Memory B cell (primary cell): ENCODE measurements at places on chromosomes 5 and 9.

DNA sequence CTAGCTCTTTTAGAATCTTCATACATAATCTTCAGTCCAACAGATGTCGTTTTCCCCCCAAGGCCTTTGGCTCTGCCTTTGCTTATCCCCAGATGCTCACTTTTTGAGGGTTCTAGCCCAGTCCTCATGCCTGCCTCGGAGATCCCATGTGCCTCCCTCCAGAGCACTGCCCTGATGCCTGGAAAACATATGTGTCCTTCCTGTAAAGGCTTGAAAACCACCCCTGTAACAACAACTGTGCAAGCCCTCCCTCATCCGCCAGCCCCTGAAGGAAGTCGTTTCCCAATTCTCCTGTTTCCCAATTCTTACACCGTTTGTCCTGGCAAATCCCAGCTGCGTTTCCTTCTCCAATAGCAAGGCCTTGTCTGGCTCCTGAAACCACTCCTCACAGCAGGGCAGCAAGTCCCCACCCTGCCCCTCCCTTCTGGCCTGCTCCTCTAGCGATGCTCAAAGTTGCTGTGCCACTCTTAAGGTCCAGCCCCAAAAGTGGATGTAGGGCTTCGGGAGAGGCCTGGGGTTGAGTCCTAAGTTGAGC is 52.2 kb downstream of the SLC36A1 start:
- no peak overlapping the region for H3K27ac ChIP-seq
- peaks cover 14% of the 10 kb centered on the region for H3K36me3 ChIP-seq
- H3K4me1 ChIP-seq: peaks cover 8% of the 10 kb centered on the region
- H3K27me3 ChIP-seq: no peaks in the 10 kb centered on the region
- H3K4me3 ChIP-seq: no peak overlapping the region

DNA sequence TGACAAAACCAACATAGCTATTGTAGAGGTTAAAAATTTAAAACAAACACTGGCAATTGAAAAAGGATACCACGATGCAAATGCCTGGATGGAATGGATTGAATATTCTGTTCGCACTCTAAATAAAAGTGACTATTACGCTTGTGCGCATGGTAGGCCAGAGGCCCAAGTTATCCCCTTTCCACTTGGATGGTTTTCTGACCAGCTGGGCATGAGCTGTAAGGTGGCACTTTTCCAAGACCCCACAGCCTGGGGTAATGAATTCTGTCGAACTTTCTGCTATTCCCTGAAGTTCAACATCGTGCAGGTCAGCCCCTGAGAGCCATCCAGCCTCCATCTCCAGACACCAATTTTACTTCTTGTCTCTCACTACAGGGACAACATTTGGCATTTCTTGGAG is 5.4 kb upstream of the RNF180 start:
- no peak for DNase-seq
- H3K4me3 ChIP-seq: no peak overlapping the region
- no peaks in the 10 kb centered on the region for H3K36me3 ChIP-seq
- no peak overlapping the region for H3K27ac ChIP-seq
- peaks cover 6% of the 10 kb centered on the region for H3K4me1 ChIP-seq
- H3K27me3 ChIP-seq: peaks cover 6% of the 10 kb centered on the region

GRCh38 chr9:111013250-111013649 is 25.0 kb downstream of the LPAR1 start:
- H3K27me3 ChIP-seq: no peaks in the 10 kb centered on the region
- H3K4me3 ChIP-seq: no peak overlapping the region
- DNase-seq: no peak
- no peak overlapping the region for H3K27ac ChIP-seq
- H3K4me1 ChIP-seq: no peaks in the 10 kb centered on the region

- H3K4me3 ChIP-seq: no peak overlapping the region
- H3K27me3 ChIP-seq: no peaks in the 10 kb centered on the region
- peaks cover 12% of the 10 kb centered on the region for H3K36me3 ChIP-seq
Measured at GRCh38 chr5:109700516-109701153, 10.9 kb downstream of the MAN2A1 start.

DNA sequence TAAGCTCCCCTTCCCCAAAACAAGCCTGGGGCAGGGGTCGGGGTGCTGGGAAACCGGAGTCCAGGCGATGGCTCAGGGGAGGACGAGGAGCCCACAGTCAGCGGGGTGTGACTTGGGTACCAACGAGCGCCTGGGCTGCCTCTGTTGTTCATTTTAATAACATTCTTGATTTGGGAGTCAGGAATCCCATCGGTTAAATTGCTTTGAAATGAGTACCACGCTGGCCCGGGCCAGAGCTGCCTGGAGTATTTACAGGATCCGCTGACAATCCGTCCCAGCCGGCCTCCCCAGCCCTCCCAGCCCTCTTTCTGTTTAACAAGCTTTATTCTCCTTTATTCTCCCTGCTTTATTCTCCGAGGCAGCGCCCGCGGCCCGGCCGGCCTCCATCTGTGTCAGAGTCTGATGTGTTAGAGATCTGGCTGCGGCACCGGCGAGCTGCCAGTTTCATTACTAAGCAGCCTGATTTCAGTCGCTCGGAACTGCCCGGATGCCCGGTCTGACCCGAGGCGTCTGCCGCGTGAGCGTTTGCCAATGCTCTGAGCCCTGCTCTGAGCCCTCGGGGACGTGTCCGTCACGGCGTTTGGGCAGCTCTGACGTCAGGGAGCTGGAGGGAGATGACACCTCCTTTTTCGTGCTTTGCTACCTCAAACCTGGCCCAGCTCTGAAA is 16.5 kb upstream of the QRFP start:
- no peaks in the 10 kb centered on the region for H3K36me3 ChIP-seq
- H3K27me3 ChIP-seq: peaks cover 5% of the 10 kb centered on the region
- no peak for DNase-seq
- no peaks in the 10 kb centered on the region for H3K4me1 ChIP-seq

- DNase-seq: no peak
- no peak overlapping the region for H3K27ac ChIP-seq
- peaks cover 28% of the 10 kb centered on the region for H3K36me3 ChIP-seq
- no peaks in the 10 kb centered on the region for H3K27me3 ChIP-seq
Measured at GRCh38 chr5:77707791-77708190, 68.3 kb downstream of the TBCA start.

DNA sequence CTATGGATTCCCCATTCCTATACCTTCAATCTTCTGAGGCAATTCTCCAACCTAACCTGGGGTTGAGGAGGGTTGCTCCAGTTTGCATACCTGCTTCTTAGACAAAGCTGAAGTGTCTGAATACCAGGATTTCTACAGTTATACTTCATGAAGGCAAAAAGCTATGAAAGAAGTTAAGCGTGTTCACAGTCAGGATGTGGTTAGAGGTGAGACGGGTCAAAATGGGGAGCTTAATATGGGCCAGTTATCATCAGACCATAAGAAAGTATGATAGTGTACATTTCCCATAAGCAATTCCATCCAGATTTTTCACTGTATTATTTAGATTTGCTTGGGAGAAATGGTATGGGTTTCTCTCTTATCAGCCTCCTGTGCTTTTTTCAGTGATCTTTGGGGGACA is 156.9 kb upstream of the FER start:
- H3K27ac ChIP-seq: no peak overlapping the region
- H3K4me1 ChIP-seq: no peaks in the 10 kb centered on the region
- no peak overlapping the region for H3K4me3 ChIP-seq
- no peaks in the 10 kb centered on the region for H3K36me3 ChIP-seq
- DNase-seq: no peak
- peaks cover 8% of the 10 kb centered on the region for H3K27me3 ChIP-seq
